ENCODE measurements at places on chromosomes 2 and 18. TPM values are rescaled to one million over a fixed set of nuclear protein-coding genes. Genes with fewer than 3 reads are reported as not detected.

DNA sequence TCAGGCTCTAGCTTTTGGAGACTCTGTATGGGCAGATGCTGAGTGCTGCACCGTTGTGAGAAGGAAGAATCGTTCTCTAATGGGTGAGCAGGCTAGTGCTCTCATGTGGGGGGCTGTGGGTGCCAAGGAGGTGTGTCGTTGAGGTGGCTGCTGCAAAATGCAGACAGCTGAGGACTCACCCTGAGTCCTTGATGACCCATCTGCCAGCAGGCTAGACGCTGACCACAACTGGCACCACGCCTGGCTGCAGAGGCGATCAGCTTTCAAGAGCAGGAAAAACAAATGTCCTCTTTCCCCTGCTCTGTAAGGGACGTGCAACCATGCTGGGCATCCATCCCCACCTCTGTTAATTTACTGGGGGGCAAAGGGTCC, 48.2 kb downstream of the HAUS1 start:
- H3K27ac ChIP-seq = no peak overlapping the region
- peaks cover 31% of the 10 kb centered on the region for H3K4me1 ChIP-seq
- H3K4me3 ChIP-seq = peak overlapping the region; percentile 42
- no peaks in the 10 kb centered on the region for H3K27me3 ChIP-seq

The UGT1A6 gene
- not detected for total RNA-seq

The GALNT13 gene
- total RNA-seq = 0.44 TPM

The PPP1R1C gene
- total RNA-seq = 17.8 TPM

GRCh38 chr2:151007365-151007764, 254.3 kb downstream of the RBM43 start:
- no peak for DNase-seq
- H3K4me1 ChIP-seq = no peaks in the 10 kb centered on the region
- no peaks in the 10 kb centered on the region for H3K36me3 ChIP-seq
- no peak overlapping the region for H3K4me3 ChIP-seq
- no peak overlapping the region for H3K27ac ChIP-seq

The SLC4A5 gene
- total RNA-seq = 0.91 TPM

The WDFY1 gene
- total RNA-seq = 44.7 TPM

DNA sequence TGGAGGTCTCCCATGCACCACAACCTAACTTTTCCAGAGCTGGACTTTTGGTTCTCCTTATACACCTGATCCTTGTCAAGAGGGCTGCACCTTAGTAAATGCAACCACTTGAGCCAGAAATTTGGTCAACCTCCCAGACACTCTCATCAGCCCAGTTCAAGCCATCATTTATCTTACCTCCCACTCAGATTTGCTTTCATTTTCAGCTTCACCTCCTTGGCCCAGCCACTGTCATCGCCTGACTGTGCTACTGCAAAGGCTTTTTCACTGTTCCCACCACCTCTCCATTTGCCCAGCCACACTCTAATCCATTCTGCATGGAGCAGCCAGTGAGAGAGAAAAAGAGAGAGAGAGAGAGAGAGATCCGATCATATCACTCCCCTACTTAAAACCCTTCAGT, 112.4 kb upstream of the DDX18 start:
- H3K4me3 ChIP-seq = no peak overlapping the region
- no peaks in the 10 kb centered on the region for H3K4me1 ChIP-seq
- no peak for DNase-seq
- no peaks in the 10 kb centered on the region for H3K36me3 ChIP-seq
- H3K27me3 ChIP-seq = no peaks in the 10 kb centered on the region

DNA sequence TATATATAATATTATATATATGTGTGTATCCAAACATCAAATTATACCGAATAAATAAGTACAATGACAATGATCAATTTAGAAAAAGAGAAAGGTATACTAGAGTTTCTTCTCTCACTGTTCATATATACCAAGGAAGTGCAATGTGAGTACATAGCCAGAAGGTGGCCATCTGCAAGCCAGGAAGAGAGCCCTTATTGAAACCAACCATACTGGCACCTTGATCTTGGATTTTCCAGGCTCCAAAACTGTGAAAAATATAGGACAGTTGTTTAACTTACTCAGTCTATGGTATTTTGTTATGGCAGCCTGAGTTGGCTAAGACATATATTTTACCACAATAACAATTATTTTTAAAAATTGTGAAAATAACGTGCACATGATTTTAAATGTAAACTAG, 1490.2 kb upstream of the SLC39A10 start:
- no peak overlapping the region for H3K4me3 ChIP-seq
- H3K36me3 ChIP-seq = no peaks in the 10 kb centered on the region
- no peaks in the 10 kb centered on the region for H3K4me1 ChIP-seq
- H3K27me3 ChIP-seq = no peaks in the 10 kb centered on the region
- no peak overlapping the region for H3K27ac ChIP-seq
- peak; percentile 40 for DNase-seq

DNA sequence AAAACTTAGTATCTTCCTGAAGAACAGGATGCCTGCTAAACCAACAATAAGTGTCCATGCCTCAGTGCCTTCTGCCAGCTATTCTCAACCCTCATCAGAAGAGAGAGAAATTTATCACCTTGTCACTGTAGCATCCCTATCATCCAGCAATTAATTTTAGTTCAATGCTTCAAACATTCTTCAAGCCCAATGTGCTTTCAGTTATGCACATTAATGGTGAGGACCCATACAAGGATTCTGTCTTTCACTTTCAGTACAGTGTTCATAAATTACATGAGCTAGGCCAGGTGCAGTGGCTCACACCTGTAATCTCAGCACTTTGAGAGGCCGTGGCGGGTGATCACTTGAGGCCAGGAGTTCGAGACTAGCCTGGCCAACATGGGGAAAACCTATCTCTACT, 47.0 kb upstream of the MSH6 start:
- DNase-seq = no peak
- no peaks in the 10 kb centered on the region for H3K4me1 ChIP-seq
- no peak overlapping the region for H3K4me3 ChIP-seq
- no peak overlapping the region for H3K27ac ChIP-seq

DNA sequence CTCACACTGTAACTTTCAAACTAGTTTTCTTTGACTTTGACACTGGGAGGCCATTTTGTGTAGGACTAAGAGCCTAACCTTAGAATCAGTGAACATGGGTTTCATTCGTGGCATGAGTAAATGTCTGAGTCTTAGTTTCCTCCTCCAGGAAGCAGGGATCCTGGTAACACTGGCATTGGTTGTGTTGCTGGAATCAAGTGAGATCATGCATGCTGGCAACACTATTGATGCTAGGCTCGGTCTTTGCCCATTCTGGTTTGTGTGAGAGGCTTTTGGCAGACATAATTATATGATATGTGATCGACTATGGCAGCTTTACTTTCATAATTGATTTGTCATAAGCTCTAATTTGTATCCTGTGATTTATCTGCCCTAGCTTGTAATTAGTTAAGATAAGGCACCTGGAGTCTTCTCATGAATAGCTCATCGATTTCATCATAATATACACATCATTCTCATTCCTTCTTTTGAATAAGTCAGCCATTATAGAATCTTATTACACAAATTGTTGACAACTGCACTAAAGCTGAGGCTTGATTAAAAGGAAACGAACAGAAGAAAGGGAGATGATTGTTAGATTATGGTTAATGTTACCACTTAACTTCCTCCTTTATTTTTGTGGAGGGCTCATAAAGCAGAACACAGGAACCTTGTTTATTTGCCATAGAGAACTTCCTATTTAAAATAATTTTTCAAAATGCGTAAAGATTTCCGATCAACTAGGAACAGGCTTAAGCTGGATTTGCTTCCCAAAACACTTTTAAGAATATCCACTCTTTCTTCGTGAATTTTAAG, 12.6 kb downstream of the PPP1R1C start:
- H3K27me3 ChIP-seq = no peaks in the 10 kb centered on the region
- no peak for DNase-seq
- no peak overlapping the region for H3K4me3 ChIP-seq
- no peaks in the 10 kb centered on the region for H3K4me1 ChIP-seq
- no peak overlapping the region for H3K27ac ChIP-seq

GRCh38 chr2:148493822-148494563, 150.6 kb upstream of the EPC2 start:
- no peaks in the 10 kb centered on the region for H3K36me3 ChIP-seq
- H3K4me1 ChIP-seq = no peaks in the 10 kb centered on the region
- H3K4me3 ChIP-seq = no peak overlapping the region
- no peak overlapping the region for H3K27ac ChIP-seq
- DNase-seq = no peak
- H3K27me3 ChIP-seq = no peaks in the 10 kb centered on the region

- H3K27me3 ChIP-seq = no peaks in the 10 kb centered on the region
- DNase-seq = peak; percentile 36
- H3K4me1 ChIP-seq = peaks cover 2% of the 10 kb centered on the region
- no peaks in the 10 kb centered on the region for H3K36me3 ChIP-seq
- peak overlapping the region; percentile 9 for H3K4me3 ChIP-seq
- H3K27ac ChIP-seq = no peak overlapping the region
Measured at GRCh38 chr2:191571163-191571769, 106.7 kb upstream of the NABP1 start.

DNA sequence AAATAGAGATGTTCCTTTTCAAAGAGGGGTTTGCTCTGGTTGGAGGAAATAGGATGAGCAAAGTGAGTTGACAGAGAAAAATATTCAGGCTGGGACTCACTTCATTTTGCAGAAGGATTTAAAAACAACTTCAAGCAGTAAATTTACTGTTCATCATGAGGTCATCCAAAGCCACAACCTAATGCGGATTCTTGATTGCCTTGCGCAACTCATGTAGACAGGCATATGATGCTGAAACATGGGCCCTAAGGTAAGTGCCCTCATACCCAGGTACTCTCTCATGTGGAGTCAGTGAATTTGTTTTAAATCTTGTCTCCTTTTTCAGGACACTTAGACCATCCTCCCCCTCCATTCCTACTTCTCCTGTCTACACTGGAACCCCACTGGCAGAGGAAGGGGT, 51.9 kb upstream of the LYPD1 start:
- no peak for DNase-seq
- H3K27me3 ChIP-seq = peaks cover 11% of the 10 kb centered on the region
- H3K4me1 ChIP-seq = no peaks in the 10 kb centered on the region
- no peak overlapping the region for H3K4me3 ChIP-seq
- no peak overlapping the region for H3K27ac ChIP-seq

The DSC2 gene
- 33.4 TPM for total RNA-seq

- H3K27ac ChIP-seq = no peak overlapping the region
- H3K36me3 ChIP-seq = no peaks in the 10 kb centered on the region
- DNase-seq = no peak
- 0 out of 2 replicates have a peak, but pooled peaks cover 2% of the 10 kb centered on the region for H3K4me1 ChIP-seq
Measured at GRCh38 chr2:173851141-173851641, 114.0 kb downstream of the SP3 start.

The HNRNPA3 gene
- 328 TPM for total RNA-seq

- no peaks in the 10 kb centered on the region for H3K36me3 ChIP-seq
- no peak for DNase-seq
- H3K4me3 ChIP-seq = no peak overlapping the region
Measured at GRCh38 chr2:29343830-29344229, 228.6 kb downstream of the CLIP4 start.

- no peak overlapping the region for H3K27ac ChIP-seq
- no peak overlapping the region for H3K4me3 ChIP-seq
- H3K36me3 ChIP-seq = no peaks in the 10 kb centered on the region
Measured at GRCh38 chr2:84481702-84482101, 22.6 kb upstream of the SUCLG1 start.

DNA sequence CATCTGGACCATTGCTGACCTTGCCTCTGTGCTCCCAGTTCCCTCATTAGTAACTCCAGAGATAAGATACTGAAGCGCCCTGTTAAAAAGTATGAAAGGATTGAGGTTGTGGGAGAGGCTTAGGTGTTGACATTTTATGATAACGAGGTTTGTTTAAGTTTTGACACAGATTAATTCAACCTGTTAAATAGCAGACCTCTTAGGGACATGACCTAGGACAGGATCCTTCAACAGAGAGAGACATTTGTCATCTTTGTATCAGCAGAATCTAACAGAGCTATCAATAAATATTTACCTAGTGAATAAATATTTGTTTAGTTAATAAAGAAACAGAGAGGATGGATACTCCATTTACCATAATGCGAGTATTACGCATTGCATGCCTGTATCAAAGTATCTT, 99.5 kb downstream of the DCC start:
- H3K27ac ChIP-seq = no peak overlapping the region
- no peaks in the 10 kb centered on the region for H3K36me3 ChIP-seq
- no peak for DNase-seq
- no peak overlapping the region for H3K4me3 ChIP-seq
- no peaks in the 10 kb centered on the region for H3K4me1 ChIP-seq

DNA sequence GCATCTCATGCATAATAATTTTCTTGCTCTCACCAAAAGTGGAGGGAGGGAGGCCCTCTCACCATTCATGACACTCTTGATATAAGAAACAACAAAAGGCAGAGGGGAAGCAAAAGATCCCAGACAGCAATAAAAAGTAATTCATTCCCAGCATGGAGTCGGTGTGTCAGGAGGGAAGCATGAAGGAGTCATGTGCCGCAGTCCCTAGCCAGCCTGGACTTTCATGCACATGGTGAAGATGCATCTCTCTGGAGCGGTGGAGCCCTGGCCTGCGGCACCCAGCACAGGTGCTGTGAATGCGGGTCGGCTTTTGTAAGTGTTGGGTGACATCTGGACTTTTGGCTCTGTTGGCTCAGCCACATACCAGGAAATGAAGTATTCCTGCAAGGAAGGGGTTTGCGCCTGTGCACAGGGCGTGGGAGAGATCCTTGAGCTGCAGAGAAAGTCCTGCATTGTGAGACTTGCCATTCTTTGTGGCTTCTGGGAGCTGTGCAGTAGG, 119.4 kb downstream of the COPS8 start:
- H3K27me3 ChIP-seq = peaks cover 15% of the 10 kb centered on the region
- DNase-seq = no peak
- H3K4me3 ChIP-seq = no peak overlapping the region
- no peaks in the 10 kb centered on the region for H3K36me3 ChIP-seq
- no peak overlapping the region for H3K27ac ChIP-seq
- peaks cover 23% of the 10 kb centered on the region for H3K4me1 ChIP-seq

The IL1F10 gene
- total RNA-seq = not detected

The TSPYL6 gene
- not detected for total RNA-seq

The NFATC1 gene
- total RNA-seq = 20.8 TPM

DNA sequence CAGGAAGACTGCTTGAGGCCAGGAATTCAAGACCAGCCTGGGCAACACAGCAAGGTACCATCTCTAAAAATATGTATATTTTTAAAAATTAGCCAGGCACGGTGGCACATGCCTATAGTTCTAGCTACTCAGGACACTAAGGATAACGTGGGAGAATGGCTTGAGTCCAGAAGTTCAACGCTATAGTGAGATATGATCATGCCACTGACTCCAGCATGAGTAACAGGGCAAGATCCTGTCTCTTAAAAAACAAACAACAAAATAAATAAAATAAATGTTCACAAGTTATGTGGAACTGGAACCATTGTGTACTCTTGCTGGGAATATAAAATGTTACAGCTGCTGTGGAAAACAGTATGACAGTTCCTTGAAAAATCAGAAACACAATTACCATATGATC, 47.2 kb downstream of the USP34 start:
- H3K4me3 ChIP-seq = no peak overlapping the region
- no peak for DNase-seq
- H3K4me1 ChIP-seq = peaks cover 19% of the 10 kb centered on the region
- H3K27ac ChIP-seq = no peak overlapping the region

DNA sequence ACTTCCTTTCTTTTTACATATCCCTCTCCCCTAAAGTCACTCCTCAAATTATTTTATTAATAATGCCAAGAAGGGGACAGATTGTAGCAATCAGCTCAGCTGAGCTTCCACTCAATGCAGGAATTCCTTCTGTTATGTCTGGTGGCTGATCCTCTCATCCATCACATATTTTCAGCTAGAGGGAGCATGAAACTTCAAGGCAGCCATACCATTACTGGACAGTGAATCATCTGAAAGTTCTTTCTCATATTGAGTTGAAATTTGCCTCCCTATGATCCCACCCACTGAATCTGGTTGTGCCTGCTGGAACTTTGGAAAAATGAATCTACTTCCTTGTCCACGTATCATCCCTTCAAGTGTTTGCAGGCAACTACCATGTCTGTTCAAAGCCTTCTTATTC, 11.2 kb downstream of the ZNF385B start:
- H3K27ac ChIP-seq = no peak overlapping the region
- H3K4me3 ChIP-seq = no peak overlapping the region
- H3K27me3 ChIP-seq = no peaks in the 10 kb centered on the region
- no peak for DNase-seq
